ENCODE measurements at places on chromosomes 5 and 9.

DNA sequence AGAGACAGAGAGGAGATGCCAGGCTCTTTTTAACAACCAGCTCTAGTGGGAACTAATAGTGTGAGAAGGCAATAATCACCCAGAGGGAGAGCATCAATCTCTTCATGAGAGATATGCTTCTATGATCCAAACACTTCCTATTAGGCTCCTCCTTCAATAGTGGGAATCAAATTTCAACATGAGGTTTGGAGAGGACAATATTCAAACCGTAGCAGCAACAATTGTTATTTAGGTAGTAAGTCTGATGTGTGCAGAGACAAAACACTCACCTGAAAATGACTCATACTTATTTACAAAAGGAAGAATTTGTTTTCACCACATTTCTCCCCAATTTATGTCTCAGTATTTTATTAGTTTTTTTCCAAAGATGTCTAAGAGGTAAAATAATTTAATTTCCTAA, 144.3 kb downstream of the ST8SIA4 start:
- no peak for DNase-seq

- DNase-seq: peak; percentile 29
These were observed 320.3 kb downstream of the ACTL7B start for GRCh38 chr9:108535526-108535925.

- no peak for DNase-seq
These were observed at the start of gene MARCHF11 for GRCh38 chr5:16179511-16179935. MARCHF11 (minus strand) TSS chr5:16179791; CDS start chr5:16179575, 216 bp downstream.

- DNase-seq: no peak
These were observed 14.0 kb downstream of the AQP7 start for GRCh38 chr9:33388110-33388994.

- DNase-seq: no peak
These were observed 54.4 kb downstream of the CRB2 start for GRCh38 chr9:123410281-123410910.

DNA sequence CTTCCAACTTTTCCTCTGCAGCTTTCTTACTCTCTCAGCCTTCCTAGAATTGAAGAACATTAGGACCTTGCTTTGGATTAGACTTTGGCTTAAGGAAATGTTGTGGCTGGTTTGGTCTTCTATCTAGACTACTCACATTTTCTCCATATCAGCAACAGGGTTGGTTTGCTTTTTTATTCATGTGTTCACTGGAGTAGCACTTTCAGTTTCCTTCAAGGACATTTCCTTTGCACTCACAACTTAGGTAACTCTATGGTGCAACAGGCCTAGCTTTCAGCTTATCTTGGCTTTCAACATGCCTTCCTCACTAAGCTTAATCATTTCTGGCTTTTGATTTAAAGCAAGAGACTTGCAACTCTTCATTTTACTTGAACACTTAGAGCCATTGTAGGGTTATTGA, 153.1 kb downstream of the CCDC192 start:
- DNase-seq: peak; percentile 89

- DNase-seq: peak; percentile 88
These were observed 84.1 kb downstream of the FEM1C start for GRCh38 chr5:115460472-115460871.

GRCh38 chr5:153985498-153985897, 53.2 kb downstream of the FAM114A2 start:
- no peak for DNase-seq

- DNase-seq: no peak
These were observed 28.8 kb downstream of the C5orf15 start for GRCh38 chr5:133939668-133940067.

- peak; percentile 8 for DNase-seq
These were observed 32.1 kb upstream of the RICTOR start for GRCh38 chr5:39106322-39106721.

- no peak for DNase-seq
These were observed 177.8 kb downstream of the TTLL11 start for GRCh38 chr9:121915304-121915625.

DNA sequence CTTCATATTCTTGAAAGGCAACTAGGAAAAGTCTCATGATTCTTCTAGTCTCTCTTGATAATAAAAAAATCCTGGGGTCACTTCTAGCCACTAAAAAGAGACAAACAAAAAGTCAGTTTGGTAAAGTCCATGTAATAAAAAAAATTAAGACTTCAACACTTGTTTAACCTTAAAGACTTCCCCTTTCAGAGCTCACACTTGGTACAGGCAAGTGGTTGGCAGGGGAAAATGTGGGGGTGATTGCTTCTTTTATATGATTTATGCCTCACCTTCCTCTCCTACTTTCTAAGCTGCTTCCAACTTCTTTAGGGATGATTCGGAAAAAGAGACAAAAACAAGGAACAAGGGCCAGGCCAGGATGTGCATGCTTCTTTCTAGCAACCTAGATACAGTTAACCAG, 5.1 kb upstream of the ERCC6L2 start:
- no peak for DNase-seq

- DNase-seq: no peak
These were observed 983.0 kb upstream of the WWC1 start for GRCh38 chr5:167308466-167308865.

GRCh38 chr5:150788977-150789376, 10.4 kb downstream of the SMIM3 start:
- peak; percentile 14 for DNase-seq

DNA sequence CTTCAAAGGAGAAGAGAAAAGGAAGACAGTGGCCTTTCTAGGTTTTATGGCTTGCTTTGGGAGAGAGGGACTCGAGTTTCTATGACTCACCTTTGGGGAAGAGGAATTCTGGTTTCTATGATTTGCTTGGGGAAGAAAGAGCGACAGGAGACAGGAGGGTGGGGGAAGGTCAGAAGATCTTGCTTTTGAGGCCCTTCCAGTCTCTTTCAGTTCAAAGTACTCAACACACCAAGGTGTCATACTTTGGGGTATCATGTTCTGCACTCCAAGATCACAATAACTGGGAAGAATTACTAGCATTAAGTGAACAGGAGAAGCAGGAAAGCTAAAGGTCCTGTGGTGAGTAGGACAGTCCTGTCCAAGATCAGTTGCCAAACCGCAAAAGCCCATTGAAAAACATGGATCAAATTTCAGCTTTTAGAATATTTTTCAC, 324.5 kb downstream of the ARHGEF28 start:
- no peak for DNase-seq

- DNase-seq: peak; percentile 40
These were observed 7.7 kb upstream of the SKP1 start for GRCh38 chr5:134184155-134185135.
